T-helper 17 cell (primary cell): ENCODE measurements at places on chromosomes 12 and 14. TPM values are rescaled to one million over a fixed set of nuclear protein-coding genes. Genes with fewer than 3 reads are reported as not detected.

Gene SELPLG
- 91.3 TPM for total RNA-seq

Gene CMA1
- not detected for total RNA-seq

Gene SCN8A
- 0.47 TPM for total RNA-seq

Gene SLC38A6
- total RNA-seq, result 10.4 TPM

Gene GYS2
- not detected for total RNA-seq

Gene TDRD9
- total RNA-seq, result 1.0 TPM

Gene HRK
- 0.30 TPM for total RNA-seq

- no peak for DNase-seq
Observed at GRCh38 chr14:49962621-49963020, 69.7 kb downstream of the ARF6 start.

DNA sequence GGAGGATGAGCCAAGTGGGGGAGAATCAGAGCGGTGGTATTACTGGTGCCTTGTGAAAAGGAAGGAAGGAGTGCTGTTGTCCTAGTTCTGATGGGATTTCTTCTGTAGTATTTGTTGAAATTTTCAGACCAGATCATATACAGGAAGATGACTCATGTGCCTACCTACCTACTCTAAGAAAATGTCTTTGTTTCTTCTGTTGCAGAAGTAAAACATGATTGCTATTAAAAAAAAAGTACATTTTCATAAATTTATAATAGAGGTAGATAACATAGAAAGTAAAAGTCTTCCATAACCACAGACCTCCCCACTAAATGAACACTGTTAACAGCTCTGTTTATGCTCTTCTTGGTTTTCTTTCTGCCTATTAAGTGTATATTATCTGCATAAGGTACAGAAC lies 26.9 kb downstream of the SAMD4A start:
- DNase-seq, result no peak

GRCh38 chr14:65433157-65433556 lies 20.6 kb downstream of the FUT8 start:
- no peak for DNase-seq

DNA sequence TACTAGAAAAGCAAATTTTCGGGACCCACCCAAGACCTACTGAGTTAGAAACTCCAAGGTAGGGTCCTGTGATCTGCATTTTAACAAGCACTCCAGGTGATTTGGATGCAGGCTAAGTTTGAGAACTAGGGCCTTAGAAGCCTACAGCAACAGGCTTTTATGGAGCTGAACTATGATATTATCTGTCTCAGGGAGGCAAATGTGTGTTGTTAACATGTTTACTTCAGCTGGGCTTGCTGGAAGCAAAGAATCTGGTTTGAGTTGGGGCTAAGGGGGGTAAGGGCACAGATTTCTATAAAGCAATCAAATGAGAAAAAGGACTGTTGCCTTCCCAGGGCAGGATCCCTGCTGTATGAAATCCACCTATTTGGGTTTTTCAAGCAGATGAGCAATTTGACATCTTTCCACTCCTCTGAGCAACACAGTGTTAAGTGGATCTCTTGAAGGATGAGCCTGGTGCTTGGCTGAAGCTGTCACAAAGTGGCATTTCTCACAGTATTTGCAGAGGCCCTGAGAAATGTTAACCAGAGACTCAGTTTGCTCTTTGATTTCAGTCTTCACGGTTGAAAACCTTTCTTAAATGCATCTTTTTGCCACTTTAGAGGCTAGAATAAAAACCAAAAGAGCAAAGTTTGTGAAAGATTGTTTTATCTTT lies 36.2 kb upstream of the SOCS2 start:
- DNase-seq, result no peak

- DNase-seq, result no peak
Observed at GRCh38 chr12:126144603-126145002, 1079.4 kb downstream of the AACS start.

- DNase-seq, result no peak
Observed at GRCh38 chr12:99002156-99002555, 357.1 kb downstream of the APAF1 start.

GRCh38 chr14:65790172-65790815 lies 377.8 kb downstream of the FUT8 start:
- no peak for DNase-seq

DNA sequence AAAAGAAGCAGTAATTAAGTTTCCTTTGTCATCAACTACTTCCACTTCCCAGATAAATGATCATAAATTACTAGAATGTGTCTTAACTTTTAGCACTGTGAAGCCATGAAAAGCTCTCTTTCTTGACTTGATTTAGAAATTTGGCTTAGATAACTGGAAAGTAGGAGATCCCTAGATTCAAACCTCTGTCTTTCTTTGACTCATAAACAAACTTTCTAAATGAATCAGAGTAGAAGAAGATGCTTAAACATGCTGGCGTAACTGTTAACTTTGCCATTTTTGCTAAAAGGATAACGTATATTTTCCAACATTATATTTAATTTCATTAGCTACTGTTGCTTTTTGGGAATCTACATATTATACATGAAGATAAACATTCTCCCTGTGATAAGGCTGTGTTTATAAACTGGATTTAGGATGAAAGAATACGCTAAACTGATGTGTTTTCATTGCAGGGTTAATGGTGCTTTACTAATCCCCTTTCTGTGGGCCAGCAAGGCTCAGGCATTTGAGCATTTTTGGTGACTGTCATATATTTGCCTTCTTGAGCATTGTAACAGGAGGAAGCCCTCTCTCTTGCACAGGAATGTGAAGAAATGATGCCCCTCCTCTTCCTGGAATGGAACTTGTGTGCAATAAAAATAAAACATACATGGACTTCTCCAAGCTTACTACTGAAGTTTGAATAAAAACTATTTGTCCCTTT lies 301.4 kb downstream of the BMP4 start:
- DNase-seq, result no peak

DNA sequence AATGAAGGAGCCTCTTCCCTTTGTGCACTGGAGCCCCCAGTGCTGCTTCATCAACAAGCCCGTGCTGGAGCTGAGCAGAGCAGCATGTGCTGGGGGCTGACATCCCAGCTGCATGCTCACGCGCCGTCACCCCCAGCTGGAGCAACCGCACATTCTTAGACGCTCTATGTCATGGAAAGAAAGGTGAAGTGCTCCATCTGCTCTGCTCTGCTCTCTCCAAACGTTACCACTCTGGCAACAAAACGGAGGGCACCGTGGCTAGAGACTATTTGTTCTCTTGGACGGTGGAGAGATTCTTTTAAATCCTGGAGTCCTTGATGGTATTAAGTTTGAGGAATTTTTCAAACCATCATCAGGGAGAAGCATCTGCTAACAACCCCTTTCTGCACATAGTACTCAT lies 208.4 kb downstream of the C12orf75 start:
- DNase-seq, result no peak

GRCh38 chr12:127079636-127080035 lies 1187.3 kb upstream of the TMEM132C start:
- DNase-seq, result no peak

DNA sequence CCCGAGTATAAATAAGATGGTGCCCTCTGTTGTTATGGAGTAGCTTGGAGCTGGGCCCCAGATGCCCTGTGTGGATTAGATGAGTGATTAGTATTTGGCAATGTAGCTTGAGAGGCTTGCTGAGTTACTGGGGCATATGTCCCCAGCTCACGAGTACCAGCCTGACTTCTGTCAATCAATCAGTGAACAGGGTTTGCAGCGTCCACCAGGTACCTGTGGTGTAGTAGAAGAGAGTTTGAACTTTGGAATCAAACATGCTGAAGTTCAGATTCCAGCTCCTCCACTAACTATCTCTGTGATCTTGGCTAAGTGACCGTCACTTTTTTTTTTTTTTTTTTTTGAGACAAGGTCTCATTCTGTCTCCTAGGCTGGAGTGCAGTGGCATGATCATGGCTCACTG lies 11.6 kb upstream of the TCL1B start:
- no peak for DNase-seq

- no peak for DNase-seq
Observed at GRCh38 chr12:3717283-3717898, 35.5 kb downstream of the CRACR2A start.

DNA sequence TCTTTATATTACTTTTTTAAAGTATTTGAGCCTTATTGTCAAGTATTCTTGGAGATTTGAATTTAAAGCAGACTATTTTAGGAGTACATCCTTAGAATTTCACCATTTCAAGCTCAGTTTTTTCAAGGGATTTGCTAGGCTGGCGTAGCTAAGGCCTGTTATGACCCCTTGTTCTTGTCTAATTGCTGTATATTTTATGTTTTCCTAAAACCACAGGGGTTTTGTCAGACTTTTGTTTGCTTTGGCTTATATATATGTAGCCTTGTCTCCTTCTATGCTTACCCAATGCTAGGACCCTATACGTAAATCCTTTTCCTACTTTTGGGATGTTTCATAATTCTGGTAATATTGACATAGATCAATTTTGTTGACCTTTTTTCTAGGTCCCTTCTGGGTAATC lies 147.0 kb upstream of the SYT10 start:
- no peak for DNase-seq

- no peak for DNase-seq
Observed at GRCh38 chr12:115811929-115812328, 465.6 kb downstream of the MED13L start.

- DNase-seq, result no peak
Observed at GRCh38 chr12:116520801-116521471, 38.2 kb upstream of the MAP1LC3B2 start.
